ENCODE measurements at places on chromosomes 7 and 10. TPM values are rescaled to one million over a fixed set of nuclear protein-coding genes. Genes with fewer than 3 reads are reported as not detected.

DNA sequence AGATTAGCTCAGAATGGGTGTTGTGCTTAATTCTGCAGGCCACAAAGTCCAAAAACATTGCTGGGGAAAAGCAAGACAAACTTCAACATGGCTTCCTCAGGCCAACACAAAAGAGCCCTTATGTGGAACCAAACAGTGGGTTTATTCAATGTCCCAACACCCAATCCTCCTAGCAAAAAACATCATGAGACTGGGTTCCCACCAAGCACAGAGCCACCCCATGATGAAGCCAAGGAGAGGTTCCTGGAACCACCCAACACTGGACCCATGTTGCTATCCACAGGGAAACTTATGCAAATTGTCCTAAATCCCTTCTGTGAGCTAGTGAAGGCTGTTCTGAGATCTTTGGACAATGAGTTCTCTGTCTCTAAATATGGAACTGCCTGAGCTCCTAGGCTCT is 24.0 kb downstream of the SLC25A13 start:
- no peak for DNase-seq

DNA sequence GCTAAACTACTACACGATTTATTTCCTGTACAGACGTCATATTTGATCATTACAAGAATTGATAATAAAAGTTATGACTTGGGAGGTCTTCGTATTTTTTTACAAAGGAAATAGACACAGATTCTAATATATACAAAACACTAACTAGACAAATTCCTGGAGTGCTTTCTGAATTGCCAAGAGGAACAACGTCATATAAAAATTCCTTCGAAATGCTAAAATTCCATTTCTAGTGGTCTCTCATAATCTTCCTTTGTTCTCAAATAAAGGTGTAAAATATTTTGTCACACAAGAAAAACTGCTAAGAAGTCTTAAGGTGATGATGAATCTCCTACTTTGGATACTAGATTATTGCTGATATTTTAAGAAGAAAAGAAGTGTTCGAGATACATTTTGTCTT is 85.4 kb downstream of the CDK6 start:
- no peak for DNase-seq

The FRMD4A gene
- 0.30 TPM for total RNA-seq

- DNase-seq: peak; percentile 14
These were observed 4.4 kb downstream of the ITPRIP start for GRCh38 chr10:104333728-104334373.

GRCh38 chr10:3668276-3668965 is 116.6 kb downstream of the KLF6 start:
- peak; percentile 71 for DNase-seq

- DNase-seq: no peak
These were observed 25.9 kb downstream of the FOXI2 start for GRCh38 chr10:127762925-127763324.

The ACBD7 gene
- total RNA-seq: 2.6 TPM

DNA sequence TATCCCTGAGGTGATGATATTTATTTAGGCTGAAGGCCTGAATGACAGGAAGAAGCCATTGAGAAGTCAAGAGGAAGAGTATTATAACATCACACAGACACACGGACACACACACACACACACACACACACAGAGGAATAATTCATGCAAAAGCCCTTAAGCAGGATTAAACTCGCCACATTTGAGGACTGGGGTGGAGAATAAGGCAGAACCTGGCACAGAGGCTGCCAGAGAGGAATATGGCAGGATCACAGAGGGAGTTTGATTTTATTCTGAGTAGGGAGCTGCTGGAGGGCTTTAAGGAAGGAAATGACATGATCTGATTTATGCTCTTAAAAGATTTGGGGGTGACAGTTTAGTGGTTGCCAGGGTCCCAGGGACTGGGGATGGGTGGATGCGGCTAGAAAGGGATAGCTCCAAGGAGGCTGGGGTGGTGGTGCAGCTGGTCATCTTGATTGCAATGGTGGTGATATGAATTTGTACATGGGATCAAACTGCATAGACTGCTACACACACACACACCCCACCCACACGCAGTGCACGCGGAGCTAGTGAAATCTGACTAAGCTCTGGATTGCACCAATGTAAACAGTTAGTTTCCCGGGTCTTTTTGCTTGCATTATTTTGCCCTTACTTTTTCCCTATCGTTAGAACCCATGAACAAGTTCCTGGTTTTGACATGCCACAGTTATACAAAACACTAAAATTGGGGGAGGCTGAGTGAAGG is 11.2 kb downstream of the SMURF1 start:
- DNase-seq: no peak

The MYPN gene
- total RNA-seq: not detected

GRCh38 chr7:129781928-129782817 is 170.6 kb downstream of the UBE2H start:
- no peak for DNase-seq

DNA sequence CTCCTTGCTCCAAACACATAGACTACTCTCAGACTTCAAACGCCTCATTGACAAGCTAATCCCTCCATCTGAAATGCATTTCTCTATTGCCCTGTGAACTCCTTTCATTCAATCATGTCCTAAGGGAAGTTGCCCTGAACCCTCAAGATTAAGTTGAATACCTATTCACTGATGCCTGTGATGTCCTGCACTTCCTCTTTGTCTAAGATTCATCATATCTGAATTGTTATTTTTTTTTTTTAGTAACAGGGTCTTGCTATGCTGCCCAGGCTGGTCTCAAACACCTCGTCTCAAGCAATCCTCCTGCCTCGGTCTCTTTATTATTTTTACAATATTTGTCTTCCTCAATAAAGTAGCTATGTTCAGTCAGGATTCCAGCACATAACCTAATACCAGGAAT is 3.2 kb downstream of the PSMA2 start:
- DNase-seq: no peak

GRCh38 chr7:96675548-96675947 is 34.1 kb downstream of the SEM1 start:
- DNase-seq: no peak

GRCh38 chr10:36808625-36809362 is 316.6 kb upstream of the ANKRD30A start:
- no peak for DNase-seq

DNA sequence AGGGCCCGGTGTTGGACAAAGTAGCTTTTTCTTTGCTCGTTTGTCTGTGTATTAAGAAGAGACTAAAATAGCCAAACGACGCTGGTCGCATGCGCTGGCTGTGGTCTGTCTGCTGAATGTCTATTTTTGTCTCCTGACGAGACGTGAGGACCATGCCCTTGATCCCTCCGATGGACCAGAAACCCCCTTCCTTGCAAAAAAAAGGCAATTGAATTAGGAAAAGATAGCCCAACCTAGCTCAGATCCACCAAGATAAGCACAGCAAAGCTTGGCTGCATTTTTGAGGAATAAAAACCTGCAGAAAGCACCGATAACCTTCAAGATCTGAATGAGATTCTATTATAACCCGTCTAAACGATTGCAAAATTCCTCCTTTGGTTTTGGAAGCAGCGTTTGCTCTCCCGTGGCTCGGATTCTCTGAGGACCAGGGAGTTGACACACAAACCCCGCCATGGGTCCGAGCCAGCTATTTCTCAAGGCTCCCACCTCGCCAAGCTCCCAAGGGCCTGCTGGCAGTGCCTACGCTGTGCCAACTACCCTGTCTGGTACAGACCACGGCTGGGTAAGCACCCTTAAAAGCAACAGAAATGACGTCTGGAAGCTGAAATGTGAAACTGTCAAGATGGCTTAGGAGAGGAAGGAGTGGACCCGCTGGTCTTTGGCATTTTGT is 17.7 kb upstream of the TTYH3 start:
- no peak for DNase-seq

DNA sequence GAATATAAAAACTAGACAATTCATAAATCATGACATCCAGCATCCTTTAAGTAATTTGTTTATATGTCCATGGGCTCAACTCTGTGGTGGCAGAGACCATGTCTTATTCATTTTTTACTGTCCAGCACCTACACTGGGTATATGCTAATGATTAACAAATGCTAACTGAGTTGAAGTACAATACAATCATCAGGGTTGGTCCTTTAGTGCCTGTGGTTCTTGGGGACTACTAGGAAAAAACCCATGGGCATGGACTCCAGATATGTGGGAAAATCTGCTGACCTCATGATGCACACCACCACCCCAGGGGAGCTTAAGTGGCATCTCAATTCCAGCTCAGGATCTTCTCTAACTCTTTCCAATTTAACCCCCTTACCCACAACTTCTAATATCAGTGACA is 85.3 kb upstream of the YAE1 start:
- DNase-seq: no peak

GRCh38 chr10:49781247-49781646 is 19.1 kb upstream of the OGDHL start:
- DNase-seq: no peak

The MCM10 gene
- 42.9 TPM for total RNA-seq

- DNase-seq: no peak
These were observed 33.6 kb upstream of the GUSB start for GRCh38 chr7:66015440-66016130.

DNA sequence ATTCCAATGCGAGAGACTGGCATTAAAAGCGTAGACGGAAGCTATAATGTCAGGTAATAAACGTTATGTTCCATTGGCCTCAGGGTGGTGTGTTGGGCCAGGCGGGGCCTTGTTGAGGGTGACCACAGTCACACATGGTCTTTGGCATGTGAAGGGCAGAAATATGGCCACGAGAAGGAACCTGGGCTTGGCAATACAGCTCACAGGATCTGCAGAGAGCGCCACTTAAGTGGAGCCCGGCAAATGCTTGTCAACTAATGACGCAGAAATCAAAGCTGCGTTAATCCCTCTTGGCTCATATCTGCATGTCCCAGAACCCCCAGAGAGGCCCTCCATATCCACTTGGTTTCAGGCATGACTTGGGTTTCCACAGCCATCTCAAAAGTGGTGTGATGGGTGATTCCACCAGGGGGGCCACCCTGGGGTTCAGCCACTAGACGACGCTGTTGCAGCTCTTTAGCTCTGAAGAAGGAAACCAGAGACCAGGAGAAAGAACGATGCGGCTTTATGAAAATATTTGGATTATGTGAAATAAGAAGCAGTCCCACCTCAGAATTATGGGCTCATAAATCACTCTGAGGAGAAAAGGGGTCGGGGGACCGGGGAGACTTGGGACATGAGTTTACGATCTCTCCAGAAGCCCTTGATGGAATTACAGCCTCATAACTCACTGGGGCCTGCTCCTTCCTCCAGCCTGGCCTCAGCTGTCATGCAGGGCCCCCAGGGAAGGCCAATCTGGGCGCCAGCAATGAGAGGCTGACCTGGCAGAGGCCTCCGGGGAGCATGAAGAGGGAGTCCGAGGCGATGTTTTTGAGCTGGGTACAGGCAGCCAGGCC is 462.5 kb downstream of the PLXNA4 start:
- DNase-seq: no peak

The BAIAP2L1 gene
- 0.68 TPM for total RNA-seq

DNA sequence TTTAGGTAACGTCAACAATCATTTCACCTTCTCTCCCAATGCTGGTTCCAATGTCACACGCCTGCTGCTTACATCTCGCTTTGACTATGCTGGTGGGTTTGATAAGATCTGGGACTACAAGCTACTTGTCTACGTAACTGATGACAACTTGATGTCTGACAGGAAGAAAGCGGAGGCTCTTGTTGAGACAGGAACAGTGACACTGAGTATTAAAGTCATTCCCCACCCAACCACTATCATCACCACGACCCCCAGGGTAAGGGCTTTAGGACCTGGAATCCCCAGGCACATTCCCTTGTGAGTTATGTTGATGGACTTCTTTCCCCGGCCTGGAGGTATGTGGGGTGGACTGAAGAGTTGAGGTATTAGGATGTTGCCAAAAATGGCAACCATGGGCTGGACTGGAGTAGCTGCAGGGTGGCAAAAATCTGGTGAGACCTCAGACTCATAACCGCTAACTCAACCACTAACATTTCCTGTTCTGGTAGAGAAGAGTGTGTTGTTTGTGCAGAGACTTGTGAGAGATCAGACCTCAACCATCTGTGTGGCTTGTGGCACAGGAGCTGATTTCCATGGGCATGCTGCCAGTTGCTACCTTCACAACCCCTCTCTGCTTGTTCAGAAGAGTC is 59.2 kb downstream of the CDHR3 start:
- peak; percentile 81 for DNase-seq

DNA sequence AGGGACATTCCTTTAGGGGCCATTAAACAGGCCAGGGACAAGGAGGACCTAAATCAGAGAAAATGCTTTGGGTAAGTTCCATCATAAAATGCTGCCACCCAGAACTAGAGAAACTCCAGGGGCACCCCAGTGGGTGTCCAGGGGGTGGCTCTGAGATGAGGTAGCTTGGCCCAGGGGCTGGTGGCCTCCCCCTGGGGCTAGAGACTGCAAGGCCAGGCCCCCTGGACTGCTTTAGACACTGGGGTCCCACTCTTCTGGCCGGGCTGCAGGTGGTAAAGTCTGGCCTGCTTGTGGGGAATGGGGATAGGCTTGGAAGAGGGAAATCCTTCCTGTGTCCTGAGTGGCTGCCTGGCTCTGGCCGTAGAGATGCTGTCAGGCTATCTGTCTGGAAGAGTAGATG is 169.6 kb upstream of the PODXL start:
- no peak for DNase-seq

DNA sequence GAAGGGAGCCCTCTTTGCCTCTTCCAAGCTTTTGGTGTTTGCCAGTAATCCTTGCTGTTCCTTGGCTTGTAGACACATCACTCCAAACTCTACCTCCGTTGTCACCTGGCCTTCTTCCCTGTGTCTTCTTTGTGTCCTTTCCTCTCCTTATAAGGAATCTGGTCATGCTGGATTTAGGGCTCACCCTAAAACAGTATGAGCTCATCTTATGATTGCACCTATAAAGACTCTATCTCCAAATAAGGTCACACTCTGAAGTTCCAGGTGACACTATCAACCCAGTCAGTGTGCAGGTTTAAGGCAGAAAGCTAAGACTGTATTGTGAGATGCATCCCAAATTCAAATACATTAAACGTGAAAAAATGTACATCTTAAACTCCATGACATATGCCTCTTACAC is 49.0 kb upstream of the ZRANB1 start:
- DNase-seq: no peak

The NPC1L1 gene
- not detected for total RNA-seq

The CYP3A4 gene
- not detected for total RNA-seq

GRCh38 chr7:14507617-14508016 is 394.9 kb downstream of the DGKB start:
- no peak for DNase-seq

DNA sequence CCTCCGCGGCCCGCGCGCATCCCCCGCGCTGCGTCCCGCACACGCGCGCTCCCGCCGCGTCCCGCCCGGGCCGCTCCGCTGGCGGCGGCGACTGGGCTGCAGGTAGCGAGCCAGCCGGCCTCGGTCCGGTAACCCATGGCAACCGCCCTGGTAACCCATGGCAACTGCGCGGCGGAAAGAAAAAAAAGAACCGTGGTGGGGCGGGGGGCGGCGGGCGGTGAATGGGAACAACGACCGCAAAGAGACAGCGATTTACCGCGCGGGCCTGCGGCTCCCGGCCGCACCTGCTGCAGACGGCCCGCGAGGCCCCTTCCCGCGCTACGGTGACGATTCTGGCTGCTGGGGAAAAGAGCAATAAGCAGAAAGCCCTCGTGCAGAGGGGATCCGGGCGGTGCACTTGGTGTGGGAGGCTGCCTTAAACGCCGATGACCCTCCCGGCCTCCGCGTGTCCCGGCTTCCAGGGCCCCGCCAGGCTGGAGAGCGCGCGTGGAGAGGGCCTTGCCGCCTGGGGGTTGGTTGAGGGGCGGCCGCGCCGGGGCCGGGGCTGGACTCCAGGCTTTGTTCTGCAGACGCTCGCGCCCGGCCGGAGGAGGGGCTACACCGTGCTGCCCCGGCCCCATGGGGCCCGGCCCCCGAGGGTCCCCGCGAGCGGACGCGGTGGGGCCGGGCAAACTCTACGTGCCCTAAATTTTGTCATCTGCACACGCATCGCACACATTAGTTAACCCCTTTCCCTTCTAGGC is 84.7 kb downstream of the SNX10 start:
- peak; percentile 50 for DNase-seq

The H2BK1 gene
- total RNA-seq: not detected

Measured in activated CD4-positive, alpha-beta memory T cell treated with anti-CD3 and anti-CD28 coated beads, Interleukin-2, amount 10 ng/mL, durations not matched to agents 7 days and 5 days (primary cell).